Stimulated activated CD8-positive, alpha-beta memory T cell treated with anti-CD3 and anti-CD28 coated beads, Interleukin-15, amount 100 ng/mL, for 4 hours (primary cell): ENCODE measurements at places on chromosomes 3 and 15.
A peak's percentile ranks its signal among the peaks of the same experiment; 100 is the strongest.

GRCh38 chr3:15310491-15311370, 21.7 kb downstream of the SH3BP5 start:
- peak; percentile 45 for DNase-seq

- DNase-seq, result no peak
Measured at GRCh38 chr15:75720297-75720696, 7.6 kb upstream of the CSPG4 start.

GRCh38 chr3:160193644-160194192, 31.5 kb upstream of the C3orf80 start:
- DNase-seq, result no peak

- DNase-seq, result no peak
Measured at GRCh38 chr15:48440084-48440483, 108.9 kb downstream of the DUT start.

GRCh38 chr15:46344115-46344724, 709.4 kb downstream of the SQOR start:
- DNase-seq, result no peak

DNA sequence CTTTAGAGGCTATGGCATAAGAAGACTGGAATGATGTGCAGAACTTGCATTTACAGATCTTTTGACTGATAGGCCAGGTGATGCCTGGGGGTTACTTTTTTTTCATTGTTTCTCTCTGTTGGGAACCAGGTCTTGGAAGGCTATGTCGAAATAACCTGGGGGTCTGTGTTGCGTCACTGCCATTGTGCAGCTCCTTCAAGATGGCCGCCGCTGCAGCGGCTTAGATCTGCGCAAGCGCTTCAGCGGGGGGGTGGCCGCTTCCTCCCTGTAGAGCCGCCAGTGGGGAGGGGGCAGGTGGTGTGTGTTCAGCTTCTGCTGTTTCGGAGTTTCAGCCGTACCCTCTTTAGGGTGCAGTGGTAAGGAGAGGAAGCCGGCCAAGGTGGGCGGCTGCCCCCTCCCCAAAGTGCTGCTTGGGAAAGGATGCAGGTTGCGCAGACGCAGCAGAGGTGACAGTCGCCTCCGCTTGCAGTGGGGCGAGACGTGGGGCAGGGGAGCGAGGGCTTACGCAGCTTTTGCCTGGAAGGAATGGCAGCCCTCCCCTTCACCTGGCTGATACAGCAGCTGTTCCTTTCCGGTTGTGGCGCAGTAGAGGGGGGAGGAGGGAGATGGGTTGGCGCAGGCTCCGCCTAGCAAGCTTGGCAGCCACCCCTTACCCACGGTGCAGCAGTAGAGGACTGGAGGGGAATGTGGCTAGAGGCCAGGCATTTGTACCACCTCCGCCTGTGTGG, 1.5 kb downstream of the SNRPN start:
- DNase-seq, result peak; percentile 21

DNA sequence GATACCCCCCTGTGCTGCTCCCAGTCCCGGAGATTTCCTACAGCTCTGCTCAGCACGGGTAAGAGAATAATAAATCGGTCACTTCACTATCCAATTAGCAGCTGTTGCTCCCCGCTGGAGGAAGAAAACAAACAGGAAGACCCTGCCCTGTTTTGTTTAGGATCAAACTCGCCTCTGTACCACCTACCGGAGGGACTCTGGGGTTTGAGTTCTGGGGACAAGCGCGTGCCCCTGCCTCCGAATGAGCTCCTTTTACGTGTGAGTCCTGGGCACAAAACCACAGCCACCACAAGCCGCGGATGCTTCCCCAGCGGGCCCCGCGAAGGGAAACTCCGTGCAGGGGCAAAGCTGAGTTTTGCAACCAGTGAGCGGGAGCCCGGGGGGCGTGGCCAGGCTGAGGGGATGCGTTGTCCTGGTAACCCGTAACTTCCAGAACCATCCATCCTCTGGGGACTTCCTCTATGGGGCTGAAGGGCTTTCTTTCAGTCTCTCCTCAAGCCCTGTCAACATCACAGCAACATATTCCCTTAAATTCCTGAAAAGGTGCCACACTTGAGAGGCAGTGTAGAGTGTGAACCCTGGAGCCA, 315.7 kb upstream of the PROK2 start:
- DNase-seq, result peak; percentile 70

- DNase-seq, result no peak
Measured at GRCh38 chr15:59738676-59739075, 49.6 kb upstream of the BNIP2 start.

- DNase-seq, result no peak
Measured at GRCh38 chr3:134992180-134992579, 197.1 kb downstream of the EPHB1 start.

DNA sequence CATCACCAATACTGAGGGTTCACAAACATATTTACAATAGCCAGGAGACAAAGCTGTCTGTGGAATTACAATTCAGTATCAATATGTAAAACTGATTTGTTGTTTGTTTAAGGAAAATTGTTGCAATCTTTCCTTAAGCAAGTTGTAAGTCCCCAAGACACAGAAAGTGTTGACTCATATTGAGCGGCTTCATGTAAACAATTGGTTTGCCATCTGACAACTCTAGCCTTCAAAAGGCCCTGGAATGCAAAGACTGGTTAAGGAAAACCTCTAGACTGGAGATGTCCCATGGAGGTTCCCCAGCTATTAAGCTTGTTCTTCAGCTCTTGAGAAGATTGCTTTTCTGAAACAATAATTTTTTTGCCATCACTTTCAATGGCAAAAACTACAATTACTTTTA, 283.7 kb upstream of the PROK2 start:
- no peak for DNase-seq

GRCh38 chr15:43514241-43515057, 3.0 kb upstream of the MAP1A start:
- DNase-seq, result no peak

- DNase-seq, result no peak
Measured at GRCh38 chr3:32708672-32709283, 23.8 kb downstream of the CNOT10 start.

GRCh38 chr3:127791221-127791913, 30.9 kb downstream of the MGLL start:
- no peak for DNase-seq

DNA sequence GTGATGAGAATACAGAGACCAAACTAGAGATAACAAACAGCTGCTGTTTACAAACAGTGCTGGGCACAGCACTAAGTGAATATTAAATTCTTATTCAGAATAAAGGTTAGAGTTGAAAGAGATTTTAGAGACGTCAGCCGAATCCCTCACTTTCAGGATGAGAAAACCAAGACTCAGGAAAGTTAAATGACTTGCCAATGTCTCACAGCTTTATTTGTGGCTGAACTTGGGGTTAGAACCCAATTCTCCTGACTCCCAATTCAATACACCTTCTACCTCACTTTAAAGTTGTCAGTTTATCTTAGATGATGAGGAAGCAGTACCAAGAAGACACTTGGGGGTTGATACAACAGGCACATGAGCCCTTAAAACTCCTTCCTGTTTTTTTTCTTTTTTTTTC, 180.9 kb downstream of the GAP43 start:
- DNase-seq, result no peak

DNA sequence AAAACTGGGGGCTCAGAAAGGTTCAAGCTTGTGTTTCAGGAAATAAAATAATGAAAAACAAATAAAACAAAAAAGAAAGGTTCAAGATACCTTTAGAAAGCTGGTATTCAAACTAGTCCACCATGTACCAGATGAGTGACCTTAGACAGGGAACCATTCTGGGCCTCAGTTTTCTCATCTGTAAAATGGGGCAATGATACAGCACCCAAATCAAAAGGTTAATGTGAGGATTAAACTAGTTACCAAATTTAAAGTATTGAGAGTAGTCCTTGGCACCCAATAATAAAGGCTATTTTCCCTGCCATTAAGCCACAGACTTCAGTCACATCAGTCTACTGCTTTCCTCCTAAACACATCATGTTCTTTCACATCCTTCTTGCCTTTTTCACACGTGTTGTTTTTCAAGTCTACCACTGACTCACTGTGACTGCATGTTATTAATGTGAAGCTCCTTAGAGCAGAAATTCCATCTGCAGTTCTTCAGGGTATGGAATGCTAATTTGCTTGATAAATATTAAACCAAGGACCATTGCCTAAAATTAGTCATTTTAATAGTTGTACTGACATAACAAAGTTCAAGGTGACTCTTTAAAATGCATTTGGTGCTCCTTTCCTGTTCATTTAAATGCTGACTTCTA, 19.9 kb downstream of the TAMM41 start:
- no peak for DNase-seq
